ENCODE measurements at places on chromosomes 3 and 15.

DNA sequence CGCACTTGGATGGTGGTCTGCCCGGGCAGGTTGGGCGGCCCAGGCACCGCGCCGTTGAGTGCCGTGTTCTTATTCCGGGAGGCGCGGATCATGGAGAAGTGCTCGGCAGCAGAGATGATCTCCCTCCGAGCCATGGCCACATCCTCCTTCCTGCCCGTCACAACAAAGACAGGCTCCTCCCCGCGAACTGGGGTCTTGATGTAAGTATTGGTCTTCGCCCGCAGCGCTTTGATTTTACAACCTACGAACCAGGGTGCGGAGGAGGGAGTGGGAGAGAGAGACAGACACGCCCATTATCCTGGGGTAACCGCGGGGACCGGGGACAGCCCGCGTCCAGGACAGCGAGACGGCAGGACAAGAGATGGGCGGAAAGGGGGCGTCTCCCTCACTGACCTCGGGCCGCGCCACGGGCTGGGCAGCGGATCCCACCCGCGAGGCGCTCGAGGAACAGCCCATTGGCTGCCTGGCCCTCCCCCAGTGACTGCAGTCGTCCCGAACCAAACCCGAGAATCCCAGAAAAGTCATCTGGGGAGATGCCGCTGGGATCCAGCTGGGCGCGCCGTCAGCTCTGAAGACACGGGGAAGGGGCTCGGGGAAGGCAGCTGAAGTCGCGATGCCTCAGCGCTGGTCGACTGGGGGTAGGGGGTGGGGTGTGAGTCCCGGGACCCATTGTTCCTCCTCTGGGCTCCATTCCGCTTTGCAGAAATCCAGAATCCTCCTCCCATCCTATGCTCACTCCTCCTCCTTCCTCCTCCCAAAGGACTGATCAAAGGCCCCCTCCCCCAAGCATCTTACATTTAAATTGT, 1.2 kb downstream of the MEX3B start:
- peak; percentile 46 for DNase-seq

- no peak for DNase-seq
Observed at GRCh38 chr3:182303169-182303568, 490.1 kb upstream of the ATP11B start.

- DNase-seq: no peak
Observed at GRCh38 chr3:54844211-54844610, 83.6 kb downstream of the LRTM1 start.

DNA sequence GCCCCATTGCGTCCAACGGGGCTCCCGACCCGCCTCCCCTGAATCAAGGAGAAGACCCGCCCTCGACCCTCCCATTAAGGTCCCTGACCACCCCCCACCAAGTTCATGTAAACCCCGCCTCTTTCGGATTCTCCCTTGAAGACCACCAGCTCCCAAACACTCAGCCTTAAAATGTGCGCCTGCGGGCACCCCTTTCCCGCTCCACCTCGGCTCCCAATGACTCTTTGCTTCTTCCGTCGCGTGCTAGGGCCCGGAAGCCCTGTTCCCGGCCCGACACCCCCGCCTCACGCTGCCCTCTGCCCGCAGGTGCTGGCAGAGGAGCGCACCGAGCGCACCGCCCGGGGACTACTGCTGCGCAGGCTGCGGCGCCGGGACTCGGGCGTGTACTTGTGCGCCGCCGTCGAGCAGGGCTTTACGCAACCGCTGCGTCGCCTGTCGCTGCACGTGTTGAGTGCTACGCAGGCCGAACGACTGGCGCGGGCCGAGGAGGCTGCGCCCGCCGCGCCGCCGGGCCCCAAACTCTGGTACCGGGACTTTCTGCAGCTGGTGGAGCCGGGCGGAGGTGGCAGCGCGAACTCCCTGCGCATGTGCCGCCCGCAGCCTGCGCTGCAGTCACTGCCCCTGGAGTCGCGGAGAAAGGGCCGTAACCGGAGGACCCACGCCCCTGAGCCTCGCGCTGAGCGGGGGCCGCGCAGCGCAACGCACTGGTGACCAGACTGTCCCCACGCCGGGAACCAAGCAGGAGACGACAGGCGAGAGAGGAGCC, 2.7 kb upstream of the LSMEM2 start:
- no peak for DNase-seq

- no peak for DNase-seq
Observed at GRCh38 chr3:127482216-127483004, 108.1 kb downstream of the TPRA1 start.

GRCh38 chr3:187340578-187340977, 27.6 kb upstream of the RTP4 start:
- DNase-seq: no peak

GRCh38 chr3:20145874-20146273, 40.1 kb downstream of the SGO1 start:
- DNase-seq: no peak

GRCh38 chr15:77838595-77838994, 205.9 kb upstream of the LINGO1 start:
- no peak for DNase-seq

GRCh38 chr3:11641316-11641682, 2.4 kb downstream of the VGLL4 start:
- no peak for DNase-seq

GRCh38 chr3:184344579-184345316, 7.3 kb downstream of the FAM131A start:
- DNase-seq: no peak

- no peak for DNase-seq
Observed at GRCh38 chr3:8903191-8903590, 60.1 kb downstream of the RAD18 start.

DNA sequence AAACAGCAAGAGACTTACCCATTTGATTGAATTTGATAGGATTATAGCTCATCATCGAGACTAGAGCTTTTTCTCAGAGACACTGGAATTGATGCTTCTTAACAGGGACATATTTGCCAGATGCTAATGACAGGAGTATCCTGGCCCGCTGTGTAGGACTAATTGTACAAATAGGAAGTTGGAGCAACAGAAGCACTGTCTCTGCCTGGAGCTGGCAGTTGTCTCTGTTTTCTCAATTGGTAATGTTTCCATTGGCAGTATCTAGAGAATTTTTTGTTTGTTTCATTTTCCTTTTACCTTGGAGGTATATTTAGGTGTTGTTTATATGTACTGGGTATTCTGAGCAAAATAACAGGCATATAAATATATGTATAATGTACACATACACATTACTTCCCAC, 8.9 kb upstream of the PCOLCE2 start:
- no peak for DNase-seq

DNA sequence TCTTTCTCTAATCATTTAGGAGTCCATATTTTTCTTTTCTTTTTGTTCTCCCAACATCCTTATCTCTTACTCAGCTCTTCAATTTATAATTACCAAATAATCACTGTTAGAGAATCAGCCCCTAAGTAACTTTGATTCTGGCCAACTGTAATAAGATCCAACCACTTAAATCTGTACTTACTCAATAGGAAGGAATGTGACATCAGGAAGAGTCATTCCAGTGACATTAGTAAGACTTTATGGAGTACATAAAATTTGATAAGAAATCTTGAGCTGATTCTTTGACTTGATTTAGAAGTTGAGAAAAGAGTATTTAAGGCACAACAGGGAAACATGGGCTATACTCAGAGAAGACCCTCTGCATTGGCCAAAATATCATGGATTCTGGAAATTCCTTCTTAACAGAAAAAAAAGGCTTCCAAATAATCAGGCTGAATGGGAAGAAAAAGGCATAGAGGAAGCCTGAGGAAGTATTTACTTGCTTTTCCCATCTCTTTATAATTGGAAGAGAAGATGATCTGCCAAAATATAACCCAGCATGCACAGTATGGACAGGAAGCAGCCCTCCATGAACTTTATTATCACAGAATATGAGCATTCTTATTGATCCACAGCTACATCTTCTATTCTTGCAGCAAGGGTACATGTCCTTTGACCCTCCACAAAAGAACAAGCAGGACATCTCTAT, 289.7 kb upstream of the TPRG1 start:
- DNase-seq: peak; percentile 75

- DNase-seq: no peak
Observed at GRCh38 chr15:29102911-29103823, 166.5 kb downstream of the NSMCE3 start.

DNA sequence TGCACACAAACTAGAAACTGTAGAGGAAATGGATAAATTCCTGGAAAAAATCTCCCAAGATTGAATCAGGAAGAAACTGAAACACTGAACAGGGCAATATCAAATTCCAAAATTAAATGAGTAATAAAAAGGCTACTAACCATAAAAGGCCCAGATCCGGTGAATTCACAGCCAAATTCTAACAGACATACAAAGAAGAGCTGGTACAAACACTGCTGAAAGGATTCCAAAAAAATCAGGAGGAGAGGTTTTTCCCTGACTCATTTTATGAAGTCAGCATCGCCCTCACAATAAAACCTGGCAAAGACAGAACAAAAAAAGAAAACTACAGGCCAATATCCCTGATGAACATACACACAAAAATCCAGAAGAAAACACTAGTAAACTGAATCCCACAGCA, 462.4 kb upstream of the THBS1 start:
- DNase-seq: peak; percentile 89

GRCh38 chr3:196513697-196514349, 1.3 kb downstream of the SMCO1 start:
- no peak for DNase-seq

DNA sequence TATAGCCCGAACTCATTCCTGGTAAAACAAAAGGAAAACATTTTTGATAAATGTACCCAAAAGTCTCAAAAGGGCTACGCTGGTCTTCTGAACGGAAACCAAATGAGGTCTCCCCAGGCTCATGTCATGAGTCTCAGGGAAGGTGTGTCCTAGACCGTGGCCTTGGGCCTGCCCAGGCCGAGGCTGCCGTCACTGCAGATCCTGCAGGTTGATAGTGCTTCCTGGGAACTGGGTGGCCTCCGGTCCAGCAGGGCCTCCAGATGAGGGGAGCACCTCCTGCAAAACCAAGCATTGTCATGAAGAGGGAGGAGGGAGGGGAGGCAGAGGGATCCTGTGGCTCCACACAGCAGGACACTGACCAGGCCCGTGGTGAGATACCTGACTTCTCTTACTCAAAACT, 37.5 kb downstream of the ZXDC start:
- no peak for DNase-seq

DNA sequence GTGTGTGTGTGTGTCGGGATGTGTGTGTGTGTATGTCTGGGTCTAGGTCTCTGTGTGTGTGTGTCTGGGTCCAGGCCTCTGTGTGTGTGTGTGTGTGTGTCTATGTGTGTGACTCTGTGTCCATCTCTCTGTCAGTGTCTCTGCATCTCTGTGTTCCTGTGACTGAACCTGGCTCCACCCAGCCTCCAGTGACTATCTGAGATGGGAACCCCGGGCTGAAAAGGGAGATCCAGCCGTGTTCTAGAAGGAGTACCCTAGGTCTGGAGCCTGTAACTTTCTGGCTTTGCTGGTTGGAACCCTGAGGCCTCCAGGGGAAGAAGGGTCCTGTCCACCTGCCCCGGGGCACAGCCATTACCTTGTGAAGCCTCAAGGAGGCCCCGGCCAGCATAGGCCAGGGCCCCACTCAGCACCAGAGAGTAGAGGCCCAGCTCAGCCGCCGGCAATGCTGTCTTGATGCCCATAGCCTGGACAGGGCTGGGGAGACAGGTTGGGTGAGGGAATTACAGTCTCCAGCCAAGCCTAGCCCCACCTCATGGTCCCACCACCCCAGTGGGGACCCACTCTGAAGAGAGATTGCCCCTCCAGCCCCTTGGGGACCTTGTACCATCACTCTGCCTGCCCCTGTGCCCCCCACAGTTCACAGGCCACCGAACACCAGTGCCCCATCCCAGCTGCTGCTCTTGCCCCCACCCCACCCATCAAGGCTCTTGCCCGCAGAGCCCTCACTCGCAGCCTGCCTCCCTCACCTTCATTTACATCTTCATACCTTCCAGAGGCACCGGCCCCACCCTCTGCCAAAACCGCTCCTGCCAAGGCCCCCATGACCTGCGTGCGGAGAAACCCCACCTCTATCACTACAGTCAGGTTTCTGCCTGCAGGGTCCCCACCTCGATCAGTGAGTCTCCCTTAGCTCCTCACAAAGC, 2.0 kb downstream of the HHATL start:
- no peak for DNase-seq

- no peak for DNase-seq
Observed at GRCh38 chr3:128725547-128726022, 398 bp upstream of the RAB7A start.

GRCh38 chr15:26376243-26376642, 396.6 kb downstream of the GABRB3 start:
- DNase-seq: no peak

- DNase-seq: no peak
Observed at GRCh38 chr15:66115568-66116206, 137.9 kb downstream of the MEGF11 start.

- DNase-seq: no peak
Observed at GRCh38 chr3:124877674-124878073, 9.5 kb downstream of the ITGB5 start.

DNA sequence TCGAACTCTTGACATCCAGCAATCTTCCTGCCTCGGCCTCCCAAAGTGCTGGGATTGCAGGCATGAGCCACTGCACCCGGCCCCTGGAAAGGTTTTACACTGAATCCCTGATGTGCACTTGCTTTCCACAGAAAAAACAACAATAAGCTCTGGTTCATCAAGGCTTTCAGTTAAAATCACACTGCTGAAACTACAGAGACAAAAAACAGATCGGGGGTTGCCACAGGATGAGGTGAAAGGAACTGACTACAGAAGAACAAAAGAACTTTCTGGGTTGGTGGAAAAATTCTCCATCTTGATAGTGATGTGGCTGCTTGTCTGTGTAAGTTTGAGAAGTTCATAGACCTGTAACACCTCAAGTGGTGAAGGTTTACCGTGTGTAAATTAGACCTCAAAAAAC, 2.9 kb downstream of the RAB43 start:
- DNase-seq: no peak

DNA sequence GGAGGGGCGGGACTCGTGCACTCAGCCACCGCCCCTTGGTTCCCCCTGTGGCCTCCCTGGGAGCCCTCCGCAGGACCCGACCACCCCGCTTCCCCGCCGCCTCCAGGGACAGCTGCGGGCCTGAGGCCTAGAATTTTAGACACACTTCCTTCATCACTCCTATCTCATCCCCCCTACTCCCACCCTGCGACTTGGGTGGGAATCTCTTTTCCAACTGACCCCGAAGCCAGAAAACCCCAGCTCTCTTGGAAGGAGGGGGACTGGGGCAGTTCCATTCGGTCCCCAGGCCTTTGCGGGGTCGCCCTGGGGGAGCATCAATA, 289 bp upstream of the TFDP2 start:
- no peak for DNase-seq

GRCh38 chr3:43895573-43895972, 204.8 kb downstream of the ABHD5 start:
- DNase-seq: no peak

GRCh38 chr3:105791131-105791530, 77.7 kb downstream of the CBLB start:
- peak; percentile 38 for DNase-seq

DNA sequence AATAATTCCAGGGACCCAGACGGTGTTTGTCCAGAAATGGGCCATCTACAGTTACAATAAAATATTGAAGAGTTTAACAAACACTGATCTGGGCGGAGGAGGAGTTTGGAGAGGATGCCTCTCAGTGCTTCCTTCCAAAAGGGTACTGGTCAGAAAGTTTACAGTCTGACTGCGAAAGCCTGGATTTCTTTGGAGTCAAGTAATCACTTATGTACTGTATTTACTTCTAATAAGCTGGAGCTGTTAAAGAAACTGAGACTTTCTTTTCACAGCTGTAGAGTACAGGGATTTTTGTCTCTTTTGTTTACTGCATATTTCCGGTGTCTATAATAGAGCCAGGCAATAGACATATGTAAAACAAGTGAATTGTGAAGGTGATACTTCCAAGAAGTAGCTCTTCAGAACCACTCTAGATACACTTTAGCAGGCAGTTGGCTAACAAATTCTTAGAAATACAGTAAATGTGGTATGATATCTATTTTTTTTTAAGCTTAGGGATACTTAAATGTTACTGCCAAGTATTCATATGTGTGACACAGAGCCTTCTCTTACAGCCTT, 22.1 kb upstream of the NEO1 start:
- no peak for DNase-seq

Measured in astrocyte of the cerebellum (primary cell).